ENCODE measurements at places on chromosomes 16 and 17.
A peak's percentile ranks its signal among the peaks of the same experiment; 100 is the strongest.

GRCh38 chr17:3813171-3813570 is 12.2 kb upstream of the ITGAE start:
- no peak for DNase-seq

GRCh38 chr16:49918257-49918656 is 62.3 kb upstream of the ZNF423 start:
- DNase-seq: no peak

GRCh38 chr17:58539698-58540097 is 25.3 kb upstream of the MTMR4 start:
- no peak for DNase-seq

DNA sequence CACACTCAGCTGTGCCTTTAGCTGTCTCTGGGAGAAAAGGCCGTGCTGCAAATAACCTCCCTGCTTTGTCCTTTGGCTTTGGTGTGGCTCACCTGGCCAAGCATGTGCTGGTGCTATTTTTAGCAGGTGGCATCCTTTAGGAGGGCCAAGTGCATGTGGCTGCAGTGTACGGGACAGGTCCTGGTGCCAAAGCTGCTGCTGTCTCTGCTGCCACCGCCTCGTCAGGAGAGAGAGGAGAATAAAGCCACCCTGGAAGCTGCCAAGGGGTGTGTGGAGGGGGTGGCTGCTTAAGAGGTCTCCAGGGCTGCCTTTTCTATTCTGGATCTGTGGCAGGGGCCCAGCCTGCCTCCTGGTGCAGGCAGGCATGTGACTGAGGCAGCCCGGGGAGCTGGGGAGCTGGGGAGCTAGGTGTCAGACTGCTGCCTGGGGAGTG is 6.2 kb downstream of the AKAP1 start:
- peak; percentile 32 for DNase-seq

DNA sequence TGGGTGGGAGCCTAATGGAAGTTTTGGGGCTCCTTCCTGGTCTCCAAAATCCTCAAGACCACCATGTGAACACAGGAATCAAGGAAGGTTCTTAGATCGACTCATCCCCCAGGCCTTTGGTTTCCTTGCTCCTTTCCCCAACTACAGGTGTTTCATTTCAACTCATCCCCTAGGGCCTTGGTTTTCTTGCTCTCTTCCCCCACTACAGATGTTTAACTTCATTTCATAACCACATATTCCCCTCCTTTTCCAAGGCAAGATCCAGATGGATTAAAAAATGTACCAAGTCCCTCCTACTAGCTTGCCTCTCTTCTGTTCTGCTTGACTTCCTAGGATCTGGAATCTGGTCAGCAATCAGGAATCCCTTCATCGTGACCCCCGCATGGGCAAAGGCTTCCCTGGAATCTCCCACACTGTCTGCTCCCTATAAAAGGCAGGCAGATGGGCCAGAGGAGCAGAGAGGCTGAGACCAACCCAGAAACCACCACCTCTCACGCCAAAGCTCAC is at the start of gene CCL11:
CCL11 (plus strand) TSS at position 457 of the 507 bp plus-strand sequence. CDS start 67 bp downstream, outside the sequence.
- no peak for DNase-seq

DNA sequence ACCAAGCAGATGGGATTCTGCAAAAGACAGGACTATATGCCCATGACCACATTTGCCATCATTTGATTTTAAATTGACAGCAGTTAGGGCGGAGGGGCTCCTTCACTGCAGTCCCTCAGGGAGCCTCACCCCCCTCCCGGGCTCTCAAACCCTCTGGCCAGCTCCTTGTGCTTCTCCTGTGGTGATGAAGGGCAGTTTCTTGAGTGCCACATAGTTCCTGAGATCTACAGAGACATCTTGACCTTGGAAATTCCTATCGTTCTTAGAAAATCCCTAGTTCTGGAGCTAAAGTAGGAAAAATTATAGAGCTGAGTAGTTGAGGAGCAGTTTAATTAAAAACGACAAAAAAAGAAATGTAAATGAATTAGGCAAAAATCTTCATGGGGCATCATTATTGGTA is 231.5 kb downstream of the CCDC182 start:
- no peak for DNase-seq

GRCh38 chr16:80671281-80671849 is 130.6 kb downstream of the DYNLRB2 start:
- no peak for DNase-seq

DNA sequence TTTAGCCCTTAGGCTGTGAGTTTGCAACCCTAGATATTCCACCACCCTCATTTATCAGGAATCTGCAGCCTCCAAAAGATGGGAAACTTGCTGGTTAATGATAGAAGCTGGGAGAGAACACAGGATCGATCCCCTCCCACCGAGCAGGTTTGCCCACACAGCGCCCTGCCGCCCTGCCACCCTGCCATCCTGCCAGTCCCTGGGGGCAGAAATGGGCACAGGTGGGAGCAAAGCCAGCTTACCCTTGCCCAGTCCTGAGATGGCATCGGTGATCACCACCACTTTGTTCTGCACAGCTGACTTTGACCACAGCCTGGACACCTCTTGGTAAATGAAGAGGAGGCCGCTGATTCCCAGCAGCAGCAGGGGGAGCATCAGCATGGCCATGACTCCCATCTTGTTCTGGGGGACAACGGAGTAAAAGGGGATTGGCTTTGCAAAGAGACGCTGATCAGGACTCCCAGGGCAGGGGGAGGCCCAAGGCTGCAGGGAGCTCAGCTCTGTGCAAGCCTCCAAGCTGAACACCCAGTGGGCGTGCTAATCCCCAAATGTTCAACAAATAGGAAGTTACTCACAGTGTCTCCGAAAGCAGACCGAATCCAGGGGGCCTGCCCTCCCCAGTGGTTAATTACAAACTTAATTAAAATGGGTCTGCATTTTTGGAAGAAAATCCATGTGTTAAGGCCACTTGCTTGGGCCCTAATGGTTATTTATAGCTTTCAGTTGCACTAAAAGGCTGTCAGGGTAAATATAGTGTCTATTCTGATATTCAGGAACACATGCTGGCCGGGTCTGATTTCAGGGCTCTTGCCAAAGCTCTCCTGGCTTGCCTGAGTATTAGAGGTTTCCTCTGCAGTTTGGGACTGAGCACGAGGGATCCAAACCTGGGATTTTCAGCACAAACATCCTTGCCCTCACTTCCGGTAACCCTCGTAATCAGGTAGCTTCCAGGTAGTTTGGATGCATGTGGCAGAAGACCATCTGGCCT is at the start of gene DHRS7C:
DHRS7C (minus strand) TSS at position 704 of the 988 bp plus-strand sequence; CDS start at position 396, 308 bp downstream.
- DNase-seq: no peak

GRCh38 chr17:39929646-39930407 is 2.3 kb downstream of the LRRC3C start:
- DNase-seq: no peak

- DNase-seq: no peak
These were observed 262.4 kb upstream of the PSMD7 start for GRCh38 chr16:74034200-74034599.

GRCh38 chr16:68244481-68244902 is 681 bp upstream of the PLA2G15 start:
- DNase-seq: no peak

- no peak for DNase-seq
These were observed 27.8 kb downstream of the AXIN1 start for GRCh38 chr16:324451-325334.

GRCh38 chr16:78796221-78796866 is 696.9 kb downstream of the WWOX start:
- DNase-seq: no peak

GRCh38 chr16:86306811-86307513 is 203.4 kb upstream of the FOXF1 start:
- no peak for DNase-seq

DNA sequence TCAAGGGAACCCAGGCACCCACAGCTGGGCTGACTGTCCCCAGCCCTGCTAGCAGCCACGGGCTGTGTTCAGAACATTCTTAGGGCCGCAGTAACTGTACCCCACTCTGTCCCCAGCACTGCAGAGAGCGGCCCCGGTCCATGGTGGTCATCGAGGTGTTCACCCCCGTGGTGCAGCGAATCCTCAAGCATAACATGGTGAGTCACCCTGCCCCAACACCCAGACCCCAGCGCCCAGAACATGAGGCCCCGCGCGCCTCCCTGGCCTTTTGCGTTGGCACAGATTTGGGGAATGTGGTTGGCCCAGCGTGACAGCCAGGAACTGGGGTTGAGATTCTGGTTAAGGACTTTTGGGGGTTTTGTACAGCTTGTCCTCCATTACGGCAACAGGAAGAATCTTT is 114.9 kb upstream of the PLCG2 start:
- no peak for DNase-seq

DNA sequence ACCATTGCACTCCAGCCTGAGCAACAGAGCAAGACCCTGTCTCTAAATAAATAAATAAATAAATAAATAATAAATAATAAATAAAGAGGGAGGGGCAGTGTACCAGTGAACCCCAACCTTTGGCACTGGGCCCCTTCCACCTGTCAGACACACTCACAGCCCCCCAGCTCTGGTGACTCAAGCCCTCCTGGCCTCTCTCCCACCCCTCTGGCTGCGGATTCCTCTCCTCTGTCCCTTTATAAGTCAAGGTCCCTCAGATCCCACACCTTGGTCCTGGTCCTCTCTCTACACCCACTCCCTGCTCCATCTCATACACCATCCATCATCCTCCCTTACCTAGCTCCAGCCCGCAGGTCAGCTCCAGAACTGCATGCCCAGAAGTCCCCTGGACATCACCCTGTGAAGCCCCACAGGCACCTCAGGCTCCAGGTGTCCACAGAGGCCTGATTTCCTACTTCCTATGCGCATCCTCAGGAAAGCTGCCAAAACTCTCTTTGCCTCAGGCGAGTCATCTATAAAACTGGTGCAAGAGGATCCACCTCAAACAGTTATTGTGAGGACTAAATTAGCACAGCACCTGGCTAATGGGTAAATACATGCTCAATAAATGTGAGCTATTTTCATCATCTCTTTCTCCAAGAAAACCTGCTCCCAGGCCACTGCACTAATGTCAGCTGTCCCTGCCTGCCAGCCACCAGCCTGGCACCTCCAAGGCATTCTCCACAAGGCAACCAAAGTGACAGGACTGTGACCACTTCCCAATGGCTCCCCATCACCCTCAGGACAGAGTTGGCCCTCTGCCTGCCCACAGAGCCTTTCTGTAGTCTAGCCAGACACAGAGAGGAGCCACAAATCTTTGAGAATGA is 46.8 kb downstream of the BEAN1 start:
- peak; percentile 29 for DNase-seq

- no peak for DNase-seq
These were observed 4.3 kb downstream of the ABI3 start for GRCh38 chr17:49214676-49215360.

DNA sequence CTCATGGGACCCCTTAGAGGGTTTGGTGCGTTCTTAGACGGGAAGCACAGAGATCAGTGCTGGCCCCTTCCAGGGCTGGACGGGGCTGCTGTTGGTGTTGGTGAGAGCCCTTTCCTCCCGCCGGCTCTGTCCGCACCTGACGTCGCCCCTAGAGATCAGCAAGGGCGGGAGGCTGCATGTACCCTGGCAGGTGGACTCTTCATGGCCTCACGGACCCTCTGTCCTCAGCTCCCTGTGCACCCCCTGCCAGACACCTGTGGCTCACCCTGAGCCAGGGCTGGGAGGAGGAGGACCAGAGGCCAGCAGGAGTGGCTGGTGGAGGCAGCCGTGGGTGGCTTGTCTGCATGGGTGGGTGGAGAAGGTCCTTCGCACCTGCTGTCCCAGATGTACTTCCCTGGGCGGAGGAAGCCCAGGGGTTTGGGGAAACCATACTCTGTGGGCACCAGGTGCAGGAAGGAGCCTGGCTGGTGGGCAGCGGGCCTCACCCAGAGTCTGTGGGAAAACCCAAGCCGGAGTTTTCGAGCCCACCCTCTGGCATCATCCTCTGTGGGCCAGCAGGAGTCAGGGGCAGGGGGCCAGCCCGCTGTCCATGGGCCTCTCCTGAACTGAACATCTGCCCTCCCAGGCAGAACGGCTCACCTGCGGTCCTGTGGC is 348.6 kb downstream of the SEC14L1 start:
- DNase-seq: no peak

- DNase-seq: no peak
These were observed 121.9 kb upstream of the PLCG2 start for GRCh38 chr16:81657224-81657623.

DNA sequence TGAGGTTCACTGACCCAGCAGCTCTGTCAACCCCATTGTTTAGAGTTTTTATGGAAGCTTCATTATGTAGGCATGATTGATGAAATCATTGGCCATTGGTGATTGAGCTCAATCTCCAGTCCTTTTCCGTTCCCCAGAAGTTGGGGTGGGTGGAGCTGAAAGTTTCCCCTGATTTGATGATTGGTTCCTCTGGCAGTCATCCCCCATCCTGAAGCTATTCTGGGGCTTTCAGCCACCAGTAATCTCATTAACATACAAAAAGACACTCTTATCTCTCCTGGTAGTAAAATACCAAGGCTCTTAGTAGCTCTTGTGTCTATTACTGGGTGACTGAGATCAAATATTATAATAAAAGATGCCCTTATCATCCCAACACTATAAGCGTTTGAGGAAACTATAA is 67.1 kb downstream of the TANC2 start:
- no peak for DNase-seq

DNA sequence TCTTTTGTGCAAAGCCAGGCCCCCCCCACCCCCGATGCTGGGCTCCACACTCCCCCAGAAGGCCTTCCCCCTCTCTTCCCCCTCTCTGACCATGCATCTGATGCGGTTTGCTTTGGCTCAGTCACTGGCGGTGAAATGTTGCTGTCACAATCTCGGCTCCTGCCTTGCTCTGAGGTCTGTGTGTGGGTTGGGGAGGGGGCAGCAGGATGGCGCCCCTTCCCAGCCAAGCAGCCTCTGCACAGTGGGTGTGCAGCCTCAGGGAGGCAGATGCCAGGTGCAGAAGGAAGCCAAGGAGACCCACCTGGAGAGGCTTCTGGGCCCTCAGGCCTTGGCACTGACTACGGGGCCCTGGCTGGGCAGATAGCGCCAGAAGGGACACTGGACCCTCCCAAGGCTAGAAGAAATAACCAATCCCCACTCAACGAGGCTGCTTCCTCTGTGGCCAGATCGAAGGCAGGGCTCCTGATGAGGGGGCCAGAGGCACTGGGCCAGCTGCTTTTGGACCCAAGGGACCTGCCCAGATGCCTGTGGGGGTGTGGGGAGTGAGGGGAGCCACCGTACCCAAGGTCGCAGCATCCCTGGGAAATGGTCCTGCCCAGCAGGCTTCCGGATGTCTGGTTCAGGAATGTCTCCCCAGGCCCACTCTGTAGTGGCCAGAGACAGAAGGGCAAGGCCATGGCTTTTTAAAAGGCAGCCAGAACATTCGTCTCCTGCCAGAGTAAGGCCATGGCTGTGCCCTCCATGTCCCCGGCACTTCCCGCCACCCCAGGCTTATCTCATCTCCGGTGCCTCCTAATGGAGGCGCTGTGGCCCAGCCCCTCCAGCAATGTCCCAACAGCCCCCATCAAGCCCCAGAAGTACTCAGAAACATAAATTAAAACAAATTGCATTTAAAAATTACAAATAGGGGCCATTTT is 43.4 kb upstream of the SLC38A10 start:
- no peak for DNase-seq

DNA sequence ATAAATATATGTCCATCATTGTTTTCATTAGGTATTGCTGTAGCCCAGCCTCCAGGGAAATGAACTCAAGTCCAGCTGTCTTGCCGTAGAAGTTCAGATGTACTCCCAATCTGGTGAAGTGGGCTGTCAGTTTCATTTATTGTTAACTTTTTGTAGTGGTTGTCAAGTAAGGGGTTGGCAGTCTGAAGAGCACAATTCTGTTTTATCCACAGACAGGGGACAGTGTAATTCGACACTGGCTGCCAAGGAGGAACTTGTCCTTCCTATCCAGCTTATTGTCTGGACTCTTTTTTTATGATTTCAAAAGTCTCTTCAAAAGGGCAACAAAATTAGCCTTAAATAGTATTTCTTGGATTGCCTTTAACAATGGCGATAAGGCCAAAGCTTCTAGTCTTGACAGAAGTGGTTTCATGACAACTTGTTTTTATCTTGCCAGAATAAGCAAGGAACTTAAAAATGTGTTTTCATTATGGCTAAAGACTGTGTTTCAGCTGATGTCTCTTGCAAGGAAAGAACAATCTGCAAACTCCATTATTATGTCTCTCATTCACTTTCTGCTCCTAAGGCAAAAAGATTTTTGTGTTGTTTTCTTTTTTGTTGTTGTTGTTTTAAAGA is 73.9 kb upstream of the TANC2 start:
- no peak for DNase-seq

All from NCI-H345 (cell line).